ENCODE measurements at places on chromosomes 5 and 9.

DNA sequence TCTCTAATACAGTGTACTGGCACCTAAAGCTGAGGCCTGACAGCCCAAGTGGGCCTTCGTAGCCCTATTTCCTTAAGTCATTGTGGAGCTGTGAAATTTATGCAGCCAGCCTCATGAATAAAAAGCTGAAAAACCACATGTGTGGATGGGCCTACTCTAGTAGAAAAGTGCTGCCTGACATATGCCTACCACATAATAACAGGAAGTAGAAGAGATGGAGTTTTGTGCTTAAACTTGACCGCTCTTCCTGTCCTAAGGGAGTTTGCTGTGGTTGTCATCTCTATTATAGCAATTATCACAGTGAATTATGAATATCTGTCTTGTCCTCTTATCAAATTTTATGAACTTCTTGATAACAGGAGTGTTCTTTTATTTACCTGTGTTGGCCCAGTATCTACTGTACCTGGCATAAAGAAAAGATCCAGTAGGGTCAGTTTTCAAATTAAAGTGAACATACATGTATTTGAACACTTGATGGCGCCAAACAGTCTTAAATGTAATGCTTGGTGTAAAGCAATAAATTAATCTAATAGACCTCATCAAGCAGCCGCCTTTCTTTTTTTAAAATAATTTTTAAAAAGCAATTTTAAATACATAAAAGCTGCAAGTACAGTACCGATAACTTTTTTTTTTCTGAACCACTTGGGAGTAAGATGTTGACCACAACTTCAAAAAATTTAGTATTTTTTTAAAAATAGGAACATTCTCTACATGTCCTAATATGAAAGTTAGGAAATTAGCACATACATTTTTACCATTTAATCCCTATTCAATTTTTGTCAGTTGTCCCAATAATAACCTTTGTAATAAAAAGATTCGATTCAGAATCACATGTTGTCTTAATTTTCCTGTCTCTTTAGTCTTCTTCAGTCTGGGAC is 51.0 kb downstream of the FKTN start:
- no peak for DNase-seq

GRCh38 chr5:76818844-76819831 is at the start of gene F2RL1:
Gene F2RL1 (plus strand): TSS chr5:76819030. CDS start chr5:76819183, 153 bp downstream.
- peak; percentile 20 for DNase-seq

GRCh38 chr9:133505186-133505830 is 19.5 kb downstream of the MYMK start:
- DNase-seq = no peak

DNA sequence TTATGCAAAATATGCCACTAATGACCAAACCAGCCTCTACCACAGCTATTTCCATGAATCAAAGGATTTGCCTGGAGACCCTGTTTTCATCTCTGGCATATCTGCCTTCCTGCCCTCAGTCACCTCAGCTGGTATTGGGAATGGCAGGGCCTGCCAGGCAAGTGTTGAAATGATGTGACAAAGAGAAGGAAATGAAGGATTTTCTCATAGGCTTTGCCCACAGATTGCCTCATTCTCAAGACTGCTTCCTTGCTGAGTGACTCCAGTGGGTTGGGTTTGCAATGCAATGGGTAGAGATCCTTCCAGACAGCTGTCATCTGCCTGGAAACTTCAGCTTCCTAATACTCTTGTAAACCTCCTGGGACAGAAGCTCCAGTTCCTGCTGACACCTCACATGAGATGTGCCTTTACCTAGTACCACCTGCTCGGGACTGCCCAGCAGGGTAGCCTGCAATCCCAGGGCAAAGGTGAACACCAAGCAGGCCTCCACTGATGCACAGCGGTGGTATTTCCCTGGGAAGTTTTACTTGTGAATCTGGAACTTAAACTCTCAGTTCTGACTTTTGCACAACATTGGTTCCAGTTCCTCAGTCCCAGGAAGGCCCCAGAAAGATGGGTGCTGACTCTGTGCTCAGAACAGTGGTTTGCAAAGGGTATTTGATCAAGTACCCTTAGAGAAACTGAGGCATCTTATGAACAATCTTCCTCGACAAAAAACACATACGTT is 64.8 kb upstream of the SLC1A1 start:
- no peak for DNase-seq

GRCh38 chr5:169724303-169725087 is 87.4 kb downstream of the DOCK2 start:
- DNase-seq = no peak

DNA sequence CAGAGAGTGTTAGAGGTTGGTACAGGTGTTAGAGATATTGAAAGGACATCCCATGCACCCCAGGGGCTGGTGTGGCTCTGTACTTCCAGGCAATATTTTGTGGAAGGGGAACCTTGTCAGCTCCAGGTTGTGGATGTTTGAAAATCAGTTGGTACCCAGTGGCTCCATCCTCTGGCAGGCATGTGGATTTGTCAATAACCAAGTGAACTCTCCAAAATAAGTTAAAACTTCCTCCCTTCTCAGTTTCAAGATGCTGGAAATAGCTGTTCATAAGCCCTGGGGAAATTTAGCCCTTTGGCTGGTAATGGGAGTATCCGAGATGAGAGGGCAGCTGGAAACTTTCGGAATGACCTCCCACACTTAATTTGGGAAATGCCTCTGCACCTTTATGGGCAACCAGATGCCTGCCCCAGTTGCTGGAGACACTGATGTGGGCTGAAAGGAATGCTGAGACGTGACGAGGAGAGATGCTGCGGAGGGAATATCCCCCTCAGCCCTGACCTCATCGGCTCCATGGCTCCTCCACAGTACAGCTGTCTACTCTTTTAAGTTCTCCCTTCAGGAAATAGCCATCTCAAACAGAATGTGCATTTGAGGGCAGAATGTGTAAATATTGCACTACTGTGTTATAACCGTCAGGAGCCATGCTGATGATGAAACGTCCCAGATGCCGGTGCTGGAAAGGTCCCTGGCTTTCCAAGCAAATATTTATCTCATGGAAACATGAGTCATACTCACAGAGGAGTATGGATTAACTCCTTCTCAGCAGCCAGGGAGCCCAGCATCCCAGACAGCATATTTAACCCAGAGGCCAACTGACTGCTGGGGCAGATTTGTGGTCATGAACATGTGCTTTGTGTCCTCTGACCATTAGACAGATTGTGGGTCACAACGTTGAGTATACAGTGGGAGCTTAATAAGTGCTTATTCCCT is 29.5 kb downstream of the TGFBI start:
- DNase-seq = no peak

DNA sequence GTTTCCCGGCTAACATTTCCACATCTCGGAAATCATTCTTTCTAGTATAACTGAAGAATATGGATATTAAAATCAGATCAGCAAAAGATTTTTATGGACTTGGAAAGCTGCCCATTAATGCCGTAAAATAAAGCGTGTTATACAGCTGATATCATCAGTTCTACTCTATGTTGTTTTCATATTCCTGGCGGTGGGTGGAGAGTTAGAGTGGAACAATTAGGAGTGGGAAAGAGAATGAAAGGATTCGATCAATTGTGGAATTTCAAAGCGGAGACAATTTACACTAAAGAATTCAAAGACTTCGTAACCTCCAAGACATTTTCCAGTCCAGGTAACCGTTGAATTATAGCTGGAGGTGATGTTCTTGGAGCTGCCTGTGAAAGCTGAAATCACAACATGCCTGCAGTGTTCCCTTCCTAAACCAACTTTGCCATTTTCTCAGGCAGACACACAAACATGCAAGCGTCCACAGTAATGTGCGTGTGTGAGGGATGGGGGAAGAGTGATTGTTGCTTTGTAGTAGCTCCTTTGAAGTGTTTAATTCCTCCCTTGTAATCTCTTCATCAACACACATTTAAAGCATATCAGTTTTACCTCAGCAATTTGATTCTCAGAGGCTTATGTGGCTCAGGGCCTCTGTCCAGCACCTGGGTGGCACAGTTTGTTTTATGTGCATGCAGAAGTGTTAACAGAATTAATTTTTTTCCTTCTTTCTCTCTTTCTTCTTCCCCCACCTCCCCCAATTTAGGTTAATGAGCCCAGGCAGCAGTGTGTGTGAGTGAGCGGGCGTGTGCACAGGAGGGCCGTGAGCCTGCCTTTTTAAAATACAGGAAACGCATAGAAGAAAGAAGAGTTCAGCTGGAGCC is 544.1 kb downstream of the RAB3C start:
- DNase-seq = no peak

DNA sequence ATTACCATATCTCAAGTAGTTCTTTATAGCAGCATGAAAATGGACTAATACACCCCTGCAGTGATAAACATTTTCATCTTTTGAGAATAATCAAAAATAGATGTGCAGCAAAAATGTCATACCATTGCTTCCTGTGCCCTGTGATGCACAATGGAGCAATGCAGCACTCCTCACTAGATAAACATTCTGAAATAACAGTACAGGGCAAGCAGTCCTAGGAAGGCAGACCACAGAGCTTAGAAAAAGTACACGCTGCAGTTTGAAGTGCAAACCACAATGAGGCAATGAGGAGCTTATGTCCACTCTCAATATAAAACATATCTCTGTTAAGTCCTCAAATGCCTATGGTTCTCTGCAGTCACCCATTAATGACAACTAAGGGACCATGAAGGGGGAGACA is 367.6 kb downstream of the PDE4D start:
- DNase-seq = no peak

DNA sequence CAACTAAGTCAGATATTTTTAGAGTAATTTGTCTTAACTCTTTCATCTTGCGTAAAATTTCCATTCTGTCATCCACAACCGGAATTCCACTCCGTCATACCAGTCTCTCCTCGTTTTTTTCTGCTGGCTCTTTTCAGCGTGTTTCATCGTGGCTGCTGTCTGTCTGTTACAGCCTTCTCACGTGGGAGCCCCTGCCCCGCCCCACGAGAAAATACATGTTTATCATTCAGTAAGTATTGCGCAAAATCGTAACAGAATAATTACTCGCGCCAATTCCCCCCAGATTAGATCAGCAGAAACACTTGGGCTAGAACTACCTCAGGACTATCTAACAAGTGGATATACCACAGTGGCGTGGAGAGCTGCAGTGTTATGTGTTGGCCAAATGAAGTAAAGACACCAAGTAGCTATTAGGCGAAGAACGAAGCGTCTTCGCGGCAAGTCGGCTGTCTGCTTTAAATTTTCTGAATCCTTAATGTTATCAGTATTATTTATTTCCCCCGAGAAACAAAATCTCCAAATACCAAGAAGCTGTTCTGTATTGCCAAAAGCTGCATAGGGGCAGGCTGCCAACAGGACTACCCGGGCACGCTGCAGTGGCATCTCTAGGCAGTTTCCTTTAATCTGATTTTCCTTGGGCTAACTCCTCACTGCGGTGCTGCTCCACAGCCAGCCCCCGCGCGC is 566 bp upstream of the FOCAD start:
- no peak for DNase-seq

- no peak for DNase-seq
Observed at GRCh38 chr5:77102549-77102948, 15.5 kb upstream of the ZBED3 start.

DNA sequence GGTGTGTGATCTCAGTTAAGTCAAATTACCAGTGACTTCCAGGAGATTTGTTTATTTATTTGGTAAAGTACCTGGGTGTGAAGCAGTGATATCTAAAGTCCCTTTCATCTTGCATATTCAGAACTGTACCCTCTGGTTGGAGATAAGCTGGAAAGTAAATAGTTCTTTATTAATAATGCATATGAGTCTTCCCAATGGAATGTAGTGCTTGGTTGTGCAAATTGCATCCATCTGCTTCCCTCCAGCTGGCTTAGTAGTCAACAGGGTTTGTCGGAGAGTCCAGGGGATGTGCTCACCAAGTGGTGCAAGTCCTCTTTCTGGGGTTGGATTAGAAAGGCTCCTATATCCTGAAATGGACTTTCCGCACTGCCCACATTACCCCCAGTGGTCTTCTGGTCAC is 42.0 kb downstream of the TRPM3 start:
- no peak for DNase-seq

- no peak for DNase-seq
Observed at GRCh38 chr9:113503613-113504211, 40.2 kb downstream of the RGS3 start.

- DNase-seq = no peak
Observed at GRCh38 chr5:149237662-149238061, 34.0 kb upstream of the AFAP1L1 start.

DNA sequence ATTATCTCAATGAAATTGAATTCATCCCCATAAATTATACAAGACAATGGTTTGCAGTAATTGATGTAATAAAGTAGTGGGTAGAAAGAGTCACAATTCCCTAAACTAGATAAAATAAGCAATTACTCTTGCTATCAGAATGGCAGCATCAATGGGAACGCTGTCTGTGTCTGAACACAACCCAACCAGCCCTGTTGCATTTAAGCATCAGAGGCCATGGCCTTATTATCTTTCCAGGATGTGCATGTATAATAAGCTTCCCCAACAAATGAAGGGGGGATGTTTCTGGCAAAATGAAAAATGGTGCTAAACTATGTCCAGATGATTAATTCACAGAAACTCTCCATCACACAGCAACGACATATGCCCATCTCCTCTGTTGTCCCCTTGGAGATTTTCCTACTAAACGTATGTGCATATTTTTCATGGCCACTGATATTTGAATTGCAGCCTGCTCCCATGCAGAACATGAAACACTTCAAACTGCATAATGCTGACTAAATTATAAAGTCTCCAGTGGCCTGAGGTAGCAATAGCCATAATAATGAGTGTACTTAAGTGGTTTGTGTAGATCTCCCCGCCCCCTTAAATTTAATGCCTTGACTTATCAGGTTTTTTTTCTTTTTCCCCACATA is 306.9 kb upstream of the ADAMTS16 start:
- no peak for DNase-seq

DNA sequence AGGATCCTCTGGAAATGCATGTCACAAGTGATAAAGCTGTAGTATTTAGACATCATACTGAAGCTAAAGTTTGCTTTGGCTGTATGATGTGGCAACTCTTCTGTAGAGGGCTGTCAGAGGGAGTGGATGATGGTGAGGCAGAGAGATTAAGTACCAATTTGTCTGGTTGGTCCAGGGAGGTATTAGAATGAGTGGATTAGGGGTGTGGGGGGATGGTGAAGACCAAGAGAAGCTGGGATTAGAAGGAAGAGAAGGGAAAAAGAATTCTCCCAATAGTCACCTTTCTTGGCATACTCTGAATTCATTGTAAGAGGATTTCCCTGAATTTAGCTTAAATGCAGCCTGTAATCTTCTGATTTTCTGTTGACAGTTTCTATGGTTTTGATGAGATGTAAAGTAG is 3.6 kb downstream of the PCDHAC2 start:
- DNase-seq = no peak

GRCh38 chr5:110054240-110054639 is 364.5 kb downstream of the MAN2A1 start:
- DNase-seq = peak; percentile 28

GRCh38 chr9:87685871-87686519 is 39.9 kb upstream of the CTSL start:
- DNase-seq = no peak

DNA sequence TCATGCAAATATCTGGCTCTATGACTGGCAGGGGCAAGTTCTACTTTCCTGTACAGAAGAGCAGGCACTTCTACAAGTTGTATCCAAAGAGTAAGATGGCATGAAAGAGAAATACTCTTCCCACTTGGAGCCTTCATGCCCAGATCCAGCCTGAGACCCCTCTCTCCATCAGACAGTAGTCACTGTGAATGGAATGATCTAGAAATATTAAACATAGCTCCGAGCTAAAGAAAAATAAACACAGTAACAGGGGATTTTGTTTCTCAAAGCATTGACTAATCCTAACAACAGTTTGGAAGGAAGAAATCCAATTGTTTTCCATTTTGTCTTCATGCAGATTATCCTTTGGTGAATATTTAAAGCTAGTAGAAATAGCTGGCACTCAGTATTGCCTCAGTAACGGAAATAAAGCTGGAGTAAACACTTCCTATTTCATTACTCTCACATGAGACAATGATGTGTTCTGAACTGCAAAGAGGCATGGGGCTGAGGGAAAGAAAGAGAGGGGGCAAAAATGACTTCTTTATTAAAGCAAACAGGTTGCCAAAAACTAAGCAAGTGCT is 100.0 kb downstream of the SEMA5A start:
- no peak for DNase-seq

Measured in stimulated activated CD8-positive, alpha-beta memory T cell treated with anti-CD3 and anti-CD28 coated beads, Interleukin-4, amount 100 ng/mL, for 4 hours (primary cell).